ENCODE measurements at places on chromosomes 13 and 19. TPM values are rescaled to one million over a fixed set of nuclear protein-coding genes. Genes with fewer than 3 reads are reported as not detected.

KIR2DL4 gene
- total RNA-seq: not detected

JSRP1 gene
- total RNA-seq: not detected

CLC gene
- total RNA-seq: not detected

ZNF555 gene
- 4.7 TPM for total RNA-seq

NAT14 gene
- total RNA-seq: 2.4 TPM

GJA3 gene
- 0.26 TPM for total RNA-seq

MBNL2 gene
- total RNA-seq: 12.4 TPM

MEIOSIN gene
- not detected for total RNA-seq

NEK3 gene
- total RNA-seq: 6.8 TPM

CNMD gene
- not detected for total RNA-seq

KLK11 gene
- total RNA-seq: 52.0 TPM

ACER1 gene
- not detected for total RNA-seq

ERICH4 gene
- total RNA-seq: not detected

PCDH17 gene
- total RNA-seq: under 0.01 TPM

CGB1 gene
- not detected for total RNA-seq

SIGLECL1 gene
- not detected for total RNA-seq

CD70 gene
- not detected for total RNA-seq

KLK6 gene
- total RNA-seq: 0.26 TPM

TEX26 gene
- not detected for total RNA-seq

CEACAM16 gene
- total RNA-seq: not detected

YJEFN3 gene
- 0.38 TPM for total RNA-seq

ZNF726 gene
- 3.2 TPM for total RNA-seq

NOTCH3 gene
- 140 TPM for total RNA-seq

ZNF554 gene
- 3.9 TPM for total RNA-seq

AP1M2 gene
- total RNA-seq: 135 TPM

ACP5 gene
- 26.2 TPM for total RNA-seq

HPN gene
- not detected for total RNA-seq

TTYH1 gene
- not detected for total RNA-seq

SHISA7 gene
- not detected for total RNA-seq

TJP3 gene
- 5.0 TPM for total RNA-seq

TNNI3 gene
- total RNA-seq: 0.53 TPM

GIPC1 gene
- total RNA-seq: 327 TPM

ZNF266 gene
- 10.3 TPM for total RNA-seq

KCTD15 gene
- total RNA-seq: 79.5 TPM

MISP3 gene
- 1.4 TPM for total RNA-seq
